ENCODE measurements at places on chromosomes 6 and 20.

DNA sequence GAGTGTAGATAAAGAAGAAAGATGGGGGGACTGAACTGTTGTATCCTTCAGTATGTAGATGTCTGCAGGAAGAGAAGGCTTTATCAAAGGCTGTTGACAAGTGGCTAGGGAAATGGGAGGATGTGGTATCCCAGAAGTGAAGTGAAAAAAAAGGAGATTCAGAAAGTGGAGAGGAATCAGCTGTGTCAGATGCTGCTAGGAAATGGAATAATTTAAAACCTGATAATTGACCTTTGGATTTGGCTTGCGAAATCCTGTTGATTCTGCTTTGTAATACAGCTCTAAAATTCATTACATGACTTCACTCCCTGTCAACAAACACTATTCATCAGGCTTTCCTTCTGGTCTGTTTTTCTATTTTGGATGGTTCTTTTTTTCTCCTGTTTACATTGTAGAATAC is 41.7 kb downstream of the PHF3 start:
- DNase-seq, result peak; percentile 31

DNA sequence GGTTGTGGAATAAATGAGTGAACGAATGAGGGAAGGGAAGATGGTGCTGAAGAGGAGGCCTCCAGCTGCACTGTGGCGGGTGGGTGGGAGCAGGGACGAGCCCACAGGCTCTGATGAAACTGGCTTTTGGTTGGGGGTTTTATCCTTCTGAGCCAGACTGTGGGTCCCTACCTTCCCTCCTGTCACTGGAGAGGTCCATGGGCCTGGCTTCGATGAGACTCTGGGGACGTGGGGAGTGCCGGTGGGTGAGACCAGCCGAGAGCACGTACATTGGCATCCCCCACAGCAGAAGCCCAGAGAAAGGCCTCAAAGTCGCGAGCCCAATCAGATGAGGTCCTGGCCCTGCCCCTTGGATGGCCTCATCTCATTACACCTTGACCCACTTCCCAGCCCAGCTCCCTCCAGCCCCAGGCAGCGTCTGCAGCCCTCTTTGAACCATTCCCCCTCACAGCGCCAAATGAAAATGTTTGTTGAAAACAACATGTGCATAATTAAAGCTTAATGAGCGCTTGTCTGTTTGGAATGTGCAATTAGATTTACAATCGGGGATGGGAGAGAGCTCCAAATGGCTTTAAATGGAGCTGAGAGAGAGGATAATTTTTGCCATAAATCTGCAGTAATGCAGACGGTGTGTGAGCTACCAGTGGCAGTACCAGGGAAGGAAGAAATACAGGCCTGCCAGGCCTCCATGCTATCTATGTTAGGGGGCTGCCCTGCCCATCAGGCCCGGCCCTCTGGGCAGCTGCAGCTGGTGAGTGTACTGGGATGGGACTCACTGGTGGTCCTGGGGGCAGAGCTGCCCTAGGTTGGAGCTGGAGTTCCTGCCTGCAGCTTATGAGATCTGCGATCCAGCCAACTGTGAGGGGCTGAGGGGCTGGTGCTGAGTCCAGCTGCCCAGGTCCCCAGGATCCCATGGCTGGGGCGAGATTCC is 47.2 kb downstream of the TOX2 start:
- no peak for DNase-seq

DNA sequence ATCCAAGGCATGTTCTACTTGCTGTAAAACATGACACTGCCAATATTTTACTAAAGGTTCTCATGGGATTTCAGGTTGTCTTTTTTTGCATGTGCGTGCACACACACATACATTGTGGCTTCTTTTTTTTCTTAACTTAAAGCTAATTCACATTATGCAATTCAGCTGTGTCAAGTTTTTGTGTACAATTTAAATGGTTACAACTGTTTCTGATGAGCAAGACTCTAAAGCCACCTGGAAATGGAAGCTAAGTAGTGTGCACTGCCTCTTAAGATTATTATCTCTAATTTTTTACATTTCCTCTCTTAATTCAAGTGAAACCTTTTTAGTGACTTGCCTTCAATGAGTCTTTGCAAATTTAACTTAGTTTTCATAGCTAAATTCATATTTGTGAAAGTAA is 75.3 kb downstream of the TULP4 start:
- DNase-seq, result no peak

GRCh38 chr6:132650429-132650828 is 8.6 kb downstream of the TAAR1 start:
- peak; percentile 11 for DNase-seq

GRCh38 chr6:134546962-134547645 is 229.2 kb upstream of the SGK1 start:
- DNase-seq, result no peak

DNA sequence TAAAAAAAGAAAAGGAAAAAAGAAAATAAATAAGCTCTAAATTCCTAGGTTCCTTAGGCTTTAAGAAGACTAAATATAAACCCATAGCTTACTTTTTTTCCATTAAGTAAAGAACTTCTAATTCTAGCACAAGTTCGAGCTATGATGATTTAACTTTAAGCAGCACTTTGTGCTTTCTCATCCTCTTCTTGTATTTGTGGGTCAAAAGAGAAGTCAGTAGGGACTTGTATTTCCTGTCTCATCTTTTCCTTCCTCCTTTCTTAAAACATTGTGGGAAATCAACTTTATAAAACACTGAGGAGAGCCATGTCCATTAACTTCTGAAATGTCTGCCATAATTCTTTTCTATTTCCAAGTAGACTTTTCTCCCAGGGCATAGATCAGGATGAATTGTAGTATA is 637.7 kb upstream of the CITED2 start:
- DNase-seq, result no peak

- DNase-seq, result peak; percentile 53
Observed at GRCh38 chr6:37190159-37190535, 20.2 kb downstream of the PIM1 start.

DNA sequence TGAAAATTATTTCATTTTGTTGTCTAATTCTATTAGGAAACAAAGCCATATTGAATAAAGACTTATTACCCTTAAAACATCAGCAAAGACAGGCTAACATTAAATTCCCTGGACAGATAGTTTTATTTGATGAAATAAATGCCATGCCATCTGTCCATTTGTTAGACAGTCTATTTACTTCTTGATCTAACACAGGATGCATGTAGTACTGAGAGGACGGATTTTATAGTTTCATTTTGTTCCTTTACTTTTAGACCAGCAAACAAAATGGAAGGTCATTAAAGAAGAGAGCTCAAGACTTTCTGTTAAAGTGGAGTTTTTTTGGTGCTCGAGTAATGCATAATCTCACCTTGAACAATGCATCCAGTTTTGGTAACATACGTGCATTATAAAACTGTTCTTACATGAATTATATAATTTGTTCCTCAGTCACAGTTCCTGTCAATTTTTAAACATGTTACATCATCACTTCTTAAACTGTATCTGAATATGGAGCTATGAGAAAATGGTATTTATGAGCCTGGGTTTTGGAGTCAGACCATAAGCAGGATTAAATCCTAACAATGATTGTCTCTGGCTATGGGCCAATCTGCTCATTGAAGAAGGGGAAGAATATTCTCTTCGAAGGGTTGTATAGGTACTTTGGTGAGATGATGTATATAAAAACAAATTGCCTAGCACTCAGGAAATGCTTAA is 46.0 kb downstream of the RFX6 start:
- no peak for DNase-seq

- DNase-seq, result no peak
Observed at GRCh38 chr6:64930681-64931080, 776.3 kb downstream of the EYS start.

DNA sequence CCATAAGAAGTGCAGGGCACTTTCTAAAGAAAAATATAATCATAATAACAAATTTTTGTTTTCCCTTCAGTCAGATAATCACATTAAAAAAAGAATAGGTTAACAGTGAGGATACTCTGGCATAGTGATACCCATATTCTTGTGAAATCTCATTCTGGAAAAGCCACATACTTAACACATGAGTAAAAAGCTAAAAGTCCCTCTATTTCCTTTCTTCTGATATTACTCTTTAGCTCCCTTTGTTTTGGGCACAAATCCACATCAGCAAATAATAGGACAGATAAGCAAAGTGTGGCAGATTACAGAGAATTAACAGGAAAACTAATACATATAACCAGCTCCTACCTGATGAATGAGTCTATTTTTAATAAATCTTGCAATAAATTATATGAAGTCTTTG is 15.8 kb downstream of the SHPRH start:
- DNase-seq, result peak; percentile 51

- DNase-seq, result no peak
Observed at GRCh38 chr6:63269470-63269869, 50.3 kb downstream of the LGSN start.

- DNase-seq, result no peak
Observed at GRCh38 chr6:2969549-2969948, 1.8 kb downstream of the SERPINB6 start.

DNA sequence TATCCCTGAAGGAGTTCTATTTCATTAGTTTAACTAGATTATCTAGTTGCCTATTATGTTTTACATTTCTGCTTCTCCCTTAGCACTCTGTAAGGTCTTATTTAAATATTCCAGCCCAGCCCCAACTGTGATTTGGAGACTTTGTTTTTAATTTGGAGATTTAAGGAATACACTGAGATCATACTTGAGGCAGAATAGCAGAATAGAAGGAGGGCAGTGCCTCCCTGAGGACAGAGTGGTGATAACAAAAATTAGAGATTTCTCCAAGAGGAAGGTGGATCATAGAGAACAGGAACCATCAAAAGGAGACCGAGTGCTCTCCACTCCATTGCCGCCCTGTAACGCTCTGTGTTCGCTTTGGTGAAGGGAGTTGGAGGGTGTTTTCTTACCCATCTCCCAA is 14.8 kb upstream of the CD164 start:
- peak; percentile 62 for DNase-seq

DNA sequence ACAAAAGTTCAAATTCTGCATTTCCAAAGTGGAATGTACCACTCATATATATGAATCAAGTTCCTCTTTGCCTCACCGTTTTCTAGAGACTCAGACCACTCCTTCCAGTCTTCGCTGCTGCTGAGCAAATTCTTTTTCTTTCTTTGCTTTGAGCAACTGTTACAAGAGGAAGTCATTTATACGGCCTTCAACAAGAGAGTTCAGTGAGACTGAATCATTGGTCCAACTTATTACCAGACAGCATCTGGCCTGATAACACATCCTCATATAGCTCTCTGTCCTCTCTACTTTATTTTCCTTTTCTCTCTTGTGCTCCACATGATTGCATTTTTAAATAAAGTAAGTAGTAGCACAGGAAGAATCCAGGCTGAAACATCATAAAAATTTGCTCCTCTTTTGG is 652.7 kb downstream of the PHF3 start:
- no peak for DNase-seq

GRCh38 chr6:37785663-37786270 is 33.8 kb upstream of the ZFAND3 start:
- DNase-seq, result no peak

DNA sequence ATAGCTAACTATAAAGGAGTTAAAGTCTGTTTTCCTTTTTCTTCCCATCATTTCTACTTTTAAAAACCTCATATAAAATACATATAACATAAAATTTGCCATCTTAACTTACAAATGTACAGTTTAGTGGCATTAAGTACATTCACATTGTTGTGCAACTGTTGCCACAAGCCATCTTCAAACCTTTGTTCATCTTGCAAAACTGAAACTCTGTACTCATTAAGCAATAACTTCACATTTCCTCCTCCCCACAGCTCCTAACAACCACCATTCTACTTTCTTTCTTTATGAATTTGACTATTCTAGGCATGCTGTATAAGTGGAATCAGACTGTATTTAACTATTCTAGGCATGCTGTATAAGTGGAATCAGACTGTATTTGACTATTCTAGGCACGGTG is 4.5 kb downstream of the CCDC170 start:
- peak; percentile 52 for DNase-seq

GRCh38 chr6:147870506-147871110 is 362.1 kb downstream of the SAMD5 start:
- DNase-seq, result no peak

GRCh38 chr6:11212664-11213063 is 19.8 kb downstream of the NEDD9 start:
- peak; percentile 68 for DNase-seq

DNA sequence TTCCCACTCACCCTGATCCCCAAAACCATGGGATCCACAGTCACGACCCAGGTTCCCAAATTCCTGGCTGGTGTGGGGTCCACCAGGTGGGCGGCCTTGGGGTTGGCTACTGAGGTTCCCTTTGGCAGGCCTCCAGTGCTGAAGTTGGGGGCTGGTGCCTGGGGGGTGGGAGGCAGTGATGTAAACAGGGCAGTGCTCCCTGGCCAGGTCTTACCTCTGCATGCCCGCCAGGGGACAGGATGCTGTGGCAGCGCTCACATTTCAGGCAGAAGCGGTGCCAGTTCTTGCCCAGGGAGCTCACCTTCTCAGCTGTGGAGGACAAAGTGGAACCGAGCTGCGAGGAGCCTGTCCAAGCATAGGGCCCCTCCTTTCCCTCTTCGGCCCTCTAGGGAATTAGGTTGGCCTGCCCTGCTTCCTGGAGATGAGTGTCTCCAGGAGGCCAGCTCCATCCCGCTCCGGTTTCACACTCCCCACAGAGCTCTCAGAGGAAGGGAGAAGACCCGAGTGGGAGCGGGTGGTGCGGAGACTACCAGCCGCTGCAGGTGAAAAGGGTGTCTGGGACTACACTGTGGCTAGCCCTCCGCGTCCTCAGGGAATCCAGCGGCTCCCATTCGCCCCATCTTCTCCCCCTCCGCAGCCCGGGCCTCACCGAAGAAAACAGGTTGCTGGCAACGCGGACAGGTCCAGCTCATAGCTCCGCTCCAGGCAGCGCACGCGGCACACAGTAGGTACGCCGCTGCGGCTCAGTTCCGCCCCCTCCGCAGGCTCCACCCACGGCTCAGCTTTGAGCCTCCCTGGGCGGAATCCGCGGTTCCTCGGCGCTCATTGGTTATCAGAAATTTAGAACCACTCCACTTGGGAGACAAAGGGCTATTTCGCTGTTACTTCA is at the start of gene CRIP3:
Gene CRIP3, minus strand, starts transcription at position 726 of the 889 bp plus-strand sequence. Its CDS starts 34 bp downstream, at position 692.
- peak; percentile 44 for DNase-seq
